ENCODE measurements at places on chromosomes 3 and 15.

GRCh38 chr3:124927574-124928045 lies 6.9 kb downstream of the MUC13 start:
- no peak for DNase-seq

DNA sequence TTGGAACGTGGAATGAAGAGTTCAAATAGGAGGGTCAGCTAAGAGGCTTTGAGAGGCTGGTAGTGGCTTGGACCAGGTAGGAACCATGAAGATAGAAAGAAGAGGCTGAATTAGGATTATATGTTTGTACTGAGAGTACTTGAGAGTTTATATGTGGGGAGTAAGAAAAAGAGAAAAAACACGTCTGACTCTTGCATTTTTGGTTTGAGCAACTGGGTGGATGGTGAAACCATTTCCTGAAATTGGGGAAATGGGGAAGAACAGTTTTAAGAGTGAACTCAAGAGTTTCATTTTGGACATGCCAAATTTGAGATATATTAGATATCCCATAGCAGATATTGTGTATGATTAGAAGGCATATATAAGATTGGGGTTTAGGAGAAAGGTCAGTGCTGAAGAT lies 92.9 kb upstream of the TNIK start:
- DNase-seq = no peak

- no peak for DNase-seq
Measured at GRCh38 chr3:195269375-195270078, 1.4 kb downstream of the XXYLT1 start.

DNA sequence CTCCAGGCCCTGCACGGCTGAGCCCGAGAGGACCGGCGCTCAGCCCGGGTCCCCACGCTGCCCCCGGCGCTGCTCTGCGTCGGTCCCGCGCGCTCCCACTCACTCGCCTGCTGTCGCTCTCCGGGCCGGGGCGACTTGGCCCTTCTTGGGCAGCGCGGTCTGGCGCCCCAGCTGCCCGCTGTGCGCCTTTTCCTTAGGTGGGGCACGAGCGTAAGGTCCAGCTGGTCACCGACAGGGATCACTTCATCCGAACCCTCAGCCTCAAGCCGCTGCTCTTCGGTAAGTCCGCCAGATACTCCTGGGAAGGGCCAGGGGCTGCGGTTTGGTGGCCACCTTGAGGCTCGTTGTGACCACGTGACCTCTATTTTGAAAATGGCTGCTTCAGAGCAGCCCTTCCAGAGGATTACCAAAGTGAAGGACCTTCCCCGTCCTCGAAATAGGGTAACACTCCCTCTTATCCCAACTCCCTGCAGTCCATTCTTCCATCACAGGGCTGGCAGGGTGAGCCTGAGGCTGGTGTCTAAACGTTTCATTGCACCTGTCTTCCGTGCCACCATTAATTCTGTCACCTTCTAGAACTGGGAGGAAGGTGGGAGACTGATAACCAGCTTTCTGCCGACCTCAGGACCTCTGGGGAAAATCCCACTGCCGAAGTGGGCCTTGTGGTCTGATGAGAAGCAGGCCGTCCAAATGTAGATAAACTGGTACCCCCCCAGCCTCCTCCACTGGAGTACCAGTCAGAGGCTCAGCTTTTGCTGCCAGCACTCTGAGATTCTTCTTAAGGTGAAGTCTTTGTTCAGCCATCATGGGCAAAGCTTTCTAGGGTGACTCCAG lies 812 bp downstream of the P4HTM start:
- no peak for DNase-seq

GRCh38 chr3:23244324-23245041 lies 41.4 kb downstream of the UBE2E2 start:
- DNase-seq = no peak

GRCh38 chr3:69671082-69671952 lies 67.9 kb upstream of the MITF start:
- no peak for DNase-seq

GRCh38 chr3:72628065-72628464 lies 220.2 kb downstream of the SHQ1 start:
- DNase-seq = no peak

DNA sequence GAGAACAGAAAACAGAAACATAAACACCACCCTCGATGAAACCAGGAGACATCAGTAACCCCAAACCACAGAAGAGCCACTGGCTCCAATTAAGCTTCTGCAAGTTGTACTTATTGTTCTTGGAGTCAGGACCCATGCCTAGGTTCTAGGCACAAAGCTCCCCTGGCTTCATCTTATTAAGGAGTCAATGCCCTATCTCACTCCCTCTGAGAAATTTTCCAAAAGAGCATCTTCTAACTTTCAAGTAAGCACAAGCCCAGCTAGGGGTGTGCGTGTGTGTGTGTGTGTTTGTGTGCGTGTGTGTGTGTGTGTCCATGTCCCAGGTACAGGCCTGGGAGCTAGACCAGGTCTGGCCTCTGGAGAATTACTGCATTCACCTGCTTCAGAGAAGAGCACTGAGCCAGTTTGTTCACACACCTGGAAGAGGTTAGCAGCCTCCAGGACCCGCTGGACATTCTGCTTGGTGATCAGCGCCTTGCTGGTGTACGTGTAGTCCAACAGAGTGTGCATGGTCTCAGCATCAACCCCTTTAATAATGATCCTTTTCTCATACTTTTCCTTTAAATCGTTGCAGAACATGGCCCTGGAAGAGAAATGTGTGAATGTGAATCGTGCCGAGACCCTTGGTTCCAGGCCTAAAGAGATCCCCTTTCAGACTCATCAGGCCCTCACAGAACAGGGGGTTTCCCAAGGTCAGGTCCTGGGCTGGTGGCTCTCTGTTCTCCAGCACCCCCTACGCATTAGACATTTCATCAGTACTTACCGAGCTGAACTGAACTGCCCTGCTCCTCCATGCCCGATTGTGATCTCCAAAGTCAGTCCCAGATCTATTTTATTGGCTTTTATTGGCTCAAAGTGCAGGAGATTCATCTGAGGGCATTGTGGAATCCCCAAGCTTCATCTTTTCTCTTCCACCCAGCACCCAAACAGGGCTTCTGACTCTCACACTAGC lies 27.8 kb downstream of the KLHL6 start:
- DNase-seq = no peak

- DNase-seq = no peak
Measured at GRCh38 chr3:37599779-37600178, 261.9 kb upstream of the CTDSPL start.

GRCh38 chr3:17745301-17745700 lies 2.9 kb upstream of the TBC1D5 start:
- no peak for DNase-seq

DNA sequence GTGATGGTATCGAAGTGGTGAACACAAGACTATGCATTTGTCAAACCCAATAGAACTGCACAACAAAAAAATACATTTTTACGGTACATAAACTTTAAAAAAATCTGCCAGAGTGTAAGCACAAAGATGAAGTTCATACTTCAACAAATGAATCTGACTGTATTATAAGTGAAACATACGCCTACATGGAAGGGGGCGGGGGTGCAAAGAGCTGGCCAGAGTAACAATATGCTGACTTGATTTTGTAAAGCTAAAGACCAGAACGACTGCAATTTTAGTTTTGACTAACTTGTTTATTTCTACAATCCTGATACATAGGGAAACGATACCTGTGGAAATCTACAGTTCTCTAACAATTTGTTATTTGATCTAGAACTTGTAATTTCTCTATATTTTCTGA lies 426.0 kb downstream of the GABRG3 start:
- no peak for DNase-seq

- DNase-seq = no peak
Measured at GRCh38 chr15:64343222-64343621, 12.8 kb downstream of the CSNK1G1 start.

GRCh38 chr15:88394553-88395145 lies 72.5 kb downstream of the MRPL46 start:
- no peak for DNase-seq

GRCh38 chr3:99955773-99956562 lies 138.3 kb downstream of the CMSS1 start:
- no peak for DNase-seq

DNA sequence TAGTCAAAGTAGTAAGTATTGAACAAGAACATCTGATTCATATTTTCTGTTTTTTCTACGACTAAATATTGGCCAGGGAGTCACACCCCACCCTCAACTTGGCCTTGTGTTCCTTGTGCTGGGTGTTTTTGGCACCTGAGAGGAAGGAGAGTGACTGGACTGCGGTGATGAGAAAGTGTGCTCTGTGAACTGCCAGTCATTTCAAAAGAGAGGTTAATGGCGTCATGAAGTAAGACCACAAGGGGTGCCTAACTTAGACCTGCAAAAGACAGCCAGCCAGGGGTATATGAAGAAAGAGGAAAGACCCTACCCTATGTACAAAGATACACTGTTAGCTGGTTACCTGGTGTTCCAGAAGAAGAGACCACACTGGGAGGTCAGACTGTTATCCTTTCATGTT lies 58.4 kb upstream of the COL8A1 start:
- no peak for DNase-seq

DNA sequence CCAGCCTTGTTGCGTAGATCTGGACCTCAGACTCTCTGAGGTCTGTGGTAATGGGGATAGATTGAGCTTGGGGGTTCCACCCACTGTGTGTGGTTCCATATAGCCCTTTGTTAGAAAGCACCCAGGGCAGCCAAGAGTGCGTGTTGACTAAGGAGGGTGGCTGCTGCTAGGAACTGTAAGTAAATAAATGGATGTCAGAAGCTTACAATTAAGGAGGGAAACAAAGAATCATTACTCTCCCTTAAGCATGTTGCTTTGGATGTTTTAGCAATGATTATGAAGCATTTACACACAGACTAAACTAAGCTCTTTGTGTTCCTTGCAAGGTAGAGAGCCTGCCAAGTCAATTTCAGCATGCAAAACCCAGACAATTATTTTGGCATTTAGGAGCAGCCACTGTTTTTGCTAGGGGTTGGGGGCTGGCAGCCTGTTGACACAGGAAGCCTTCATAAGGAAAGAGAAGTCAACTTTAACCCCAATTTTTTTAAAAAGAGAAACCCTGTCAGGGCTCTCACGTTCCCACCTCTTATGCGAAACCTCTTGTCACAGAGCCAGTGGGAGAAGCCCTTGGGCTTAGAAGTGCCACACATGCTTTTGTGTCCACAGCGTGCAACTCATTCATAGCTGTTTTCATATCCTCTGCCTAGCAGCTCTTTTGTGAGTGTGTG lies 127.8 kb downstream of the CMSS1 start:
- DNase-seq = no peak

DNA sequence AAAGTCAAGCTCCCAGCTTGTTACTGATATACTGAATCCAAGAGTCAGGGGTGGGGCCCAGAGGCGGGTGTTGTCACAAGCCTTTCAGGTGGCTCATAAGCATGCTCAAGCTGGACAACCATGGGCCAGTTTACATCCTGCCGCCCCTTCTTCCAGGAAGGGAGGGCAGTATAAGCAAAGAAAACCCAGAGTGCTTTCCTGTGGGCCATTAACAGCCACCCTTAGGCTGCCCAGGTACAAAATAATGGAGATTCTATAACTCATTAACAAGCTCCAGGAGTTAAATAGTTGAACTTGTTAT lies 183.2 kb downstream of the NTRK3 start:
- no peak for DNase-seq

DNA sequence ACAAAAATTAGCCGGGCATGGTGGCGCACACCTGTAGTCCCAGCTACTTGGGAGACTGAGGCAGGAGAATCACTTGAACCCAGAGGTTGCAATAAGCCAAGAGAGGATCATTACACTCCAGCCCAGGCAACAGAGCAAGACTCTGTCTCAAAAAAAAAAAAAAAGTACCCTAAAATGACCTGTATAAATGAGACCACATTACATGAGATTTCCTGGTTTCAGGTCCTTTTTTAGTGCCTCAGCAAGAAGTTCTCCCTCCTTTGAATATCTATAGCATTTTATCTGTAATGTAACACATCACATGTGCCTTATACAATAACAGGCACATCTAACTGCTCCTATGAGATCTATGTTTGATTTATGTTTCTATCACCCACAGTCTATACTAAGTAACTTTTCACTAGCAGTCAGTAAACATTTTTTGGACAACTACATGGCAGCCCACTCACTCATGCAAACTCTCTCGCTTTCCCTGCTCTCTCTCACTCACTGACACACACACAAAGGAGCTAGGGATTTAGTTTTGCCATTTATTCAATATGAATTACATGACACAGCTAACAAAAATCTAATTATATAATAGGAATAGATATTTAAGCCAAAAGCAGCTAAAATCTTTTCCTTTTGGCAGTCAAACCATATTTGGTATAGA lies 34.1 kb downstream of the ADAM10 start:
- no peak for DNase-seq

- no peak for DNase-seq
Measured at GRCh38 chr15:99249270-99249841, at the start of gene TTC23. TSS of gene TTC23 (minus strand) at chr15:99249581. CDS start at chr15:99228712, 20,869 bp downstream.

DNA sequence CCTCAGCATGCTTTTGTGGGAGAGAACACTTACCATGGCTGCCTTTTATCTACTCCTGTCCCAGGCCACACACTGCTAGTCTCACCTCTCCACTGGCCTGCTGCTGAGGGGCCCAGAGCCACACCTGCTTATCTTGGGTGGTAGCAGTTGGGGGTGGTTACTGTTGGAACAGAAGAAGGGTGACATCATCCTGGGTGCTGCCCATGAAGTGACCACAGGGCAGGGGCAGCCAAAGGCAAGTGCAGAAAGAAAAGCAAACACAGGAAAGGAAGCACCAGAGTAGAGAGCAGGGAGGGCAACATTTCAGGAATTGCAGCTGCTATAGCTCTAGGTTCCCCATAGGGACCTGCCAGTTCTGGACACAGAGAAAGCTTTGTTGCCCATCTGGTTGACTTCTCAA lies 345.2 kb downstream of the VPS13C start:
- no peak for DNase-seq

- DNase-seq = no peak
Measured at GRCh38 chr3:125622381-125622791, 27.1 kb upstream of the OSBPL11 start.

DNA sequence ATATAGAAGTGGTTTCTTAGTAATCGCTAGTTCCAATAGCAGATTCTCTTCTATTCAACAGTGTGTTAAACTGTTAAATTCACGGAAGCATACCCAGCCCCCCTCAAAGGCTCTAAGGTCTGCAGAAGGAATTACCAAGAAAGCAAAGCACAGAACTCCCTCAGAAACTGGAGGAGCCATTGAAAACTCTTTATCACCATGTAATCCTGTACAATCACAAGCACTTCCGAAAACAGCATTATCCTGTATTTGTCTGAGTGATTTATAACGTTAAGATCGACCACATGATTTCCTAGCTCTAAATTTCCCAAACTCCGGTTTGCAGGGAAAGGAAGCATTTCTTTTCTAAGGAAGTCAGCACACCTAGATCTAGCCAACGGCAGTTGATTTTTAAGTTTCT lies 20.0 kb downstream of the MYO1E start:
- no peak for DNase-seq

DNA sequence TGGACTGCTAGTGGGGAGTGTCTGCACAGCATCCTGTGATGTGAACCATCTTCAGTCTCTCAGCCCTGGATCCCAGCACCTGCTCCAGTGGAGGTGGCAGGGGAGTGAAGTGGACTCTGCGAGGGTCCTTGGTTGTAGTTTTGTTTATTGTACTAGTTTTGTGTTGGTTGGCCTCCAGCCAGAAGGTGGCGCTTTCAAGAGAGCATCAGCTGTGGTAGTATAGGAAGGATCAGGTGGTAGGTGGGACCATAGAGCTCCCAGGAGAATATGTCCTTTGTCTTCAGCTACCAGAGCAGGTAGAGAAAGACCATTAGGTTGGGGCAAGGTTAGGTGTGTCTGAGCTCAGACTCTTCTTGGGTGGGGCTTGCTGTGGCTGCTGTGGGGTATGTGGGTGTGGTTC lies 20.9 kb downstream of the NEK11 start:
- no peak for DNase-seq

- no peak for DNase-seq
Measured at GRCh38 chr15:59797756-59798604, 108.9 kb upstream of the BNIP2 start.

Measured in activated gamma-delta T cell treated with anti-CD3 and anti-CD28 coated beads, Interleukin-2, amount 50 U/mL, for 16 hours (primary cell).